ENCODE measurements at places on chromosomes 7 and 10.
A peak's percentile ranks its signal among the peaks of the same experiment; 100 is the strongest.

DNA sequence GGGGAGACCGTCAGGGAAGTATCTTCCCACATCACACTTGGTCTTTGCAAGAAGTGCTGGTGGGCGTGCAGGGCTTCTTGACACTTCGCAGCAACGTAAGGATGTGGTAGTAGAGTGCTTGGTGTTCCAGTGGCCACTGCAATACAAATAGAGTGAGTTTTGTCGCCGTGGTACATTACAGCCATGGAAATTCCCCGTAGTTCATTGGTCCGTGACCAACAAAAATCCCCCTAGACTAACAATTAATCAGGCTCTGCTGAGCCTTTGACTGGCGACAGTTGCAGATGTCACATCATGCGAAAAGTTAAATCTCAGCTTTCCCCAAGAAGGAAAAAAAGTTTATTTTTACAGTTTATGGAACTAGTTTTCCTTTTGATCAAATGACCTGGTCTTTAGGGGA is 134.7 kb downstream of the MGMT start:
- DNase-seq: no peak

DNA sequence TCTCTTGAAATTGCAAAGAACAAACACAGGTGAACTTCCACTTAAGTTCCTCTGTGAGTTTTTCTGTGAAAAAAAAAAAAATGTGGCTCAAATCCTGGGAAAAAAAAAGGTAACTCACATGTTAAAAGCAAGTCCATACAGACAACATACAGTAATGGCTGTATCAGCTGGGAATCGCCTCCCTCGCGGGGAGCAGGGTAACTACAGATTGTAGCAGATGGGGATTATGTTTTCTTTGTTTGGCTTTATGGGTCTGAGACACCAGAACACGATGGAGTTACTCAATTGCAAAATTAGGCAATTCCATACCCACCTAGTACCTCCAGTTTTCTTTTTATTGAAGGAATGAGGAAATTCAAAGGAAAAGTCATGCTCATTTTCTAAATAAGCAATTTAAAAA is 42.3 kb downstream of the FEZF1 start:
- no peak for DNase-seq

- DNase-seq: peak; percentile 51
Measured at GRCh38 chr7:38411404-38411803, 138.0 kb upstream of the TARP start.

GRCh38 chr7:48466713-48467112 is 295.5 kb downstream of the ABCA13 start:
- DNase-seq: no peak

DNA sequence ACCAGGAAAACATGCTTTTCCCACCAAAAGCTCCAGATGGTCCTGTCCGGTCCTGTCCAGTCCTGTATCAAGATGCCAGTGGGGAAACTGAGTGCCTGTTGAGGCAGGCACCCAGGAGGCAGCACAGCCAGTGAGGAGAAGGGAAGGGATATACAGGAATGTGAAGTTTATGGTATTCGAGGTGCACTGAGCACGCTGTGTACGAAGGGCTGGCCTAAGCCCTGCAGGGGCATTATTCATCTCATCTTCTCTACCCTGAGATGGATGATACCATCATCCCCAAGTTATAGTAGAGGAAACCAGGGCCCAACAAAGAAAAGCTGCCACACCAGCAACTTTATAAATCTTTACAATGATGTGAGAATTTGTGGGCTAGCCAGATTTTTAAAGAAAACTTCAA is 23.4 kb upstream of the FXYD4 start:
- DNase-seq: no peak

GRCh38 chr10:95544783-95545500 is 16.2 kb downstream of the SORBS1 start:
- no peak for DNase-seq

DNA sequence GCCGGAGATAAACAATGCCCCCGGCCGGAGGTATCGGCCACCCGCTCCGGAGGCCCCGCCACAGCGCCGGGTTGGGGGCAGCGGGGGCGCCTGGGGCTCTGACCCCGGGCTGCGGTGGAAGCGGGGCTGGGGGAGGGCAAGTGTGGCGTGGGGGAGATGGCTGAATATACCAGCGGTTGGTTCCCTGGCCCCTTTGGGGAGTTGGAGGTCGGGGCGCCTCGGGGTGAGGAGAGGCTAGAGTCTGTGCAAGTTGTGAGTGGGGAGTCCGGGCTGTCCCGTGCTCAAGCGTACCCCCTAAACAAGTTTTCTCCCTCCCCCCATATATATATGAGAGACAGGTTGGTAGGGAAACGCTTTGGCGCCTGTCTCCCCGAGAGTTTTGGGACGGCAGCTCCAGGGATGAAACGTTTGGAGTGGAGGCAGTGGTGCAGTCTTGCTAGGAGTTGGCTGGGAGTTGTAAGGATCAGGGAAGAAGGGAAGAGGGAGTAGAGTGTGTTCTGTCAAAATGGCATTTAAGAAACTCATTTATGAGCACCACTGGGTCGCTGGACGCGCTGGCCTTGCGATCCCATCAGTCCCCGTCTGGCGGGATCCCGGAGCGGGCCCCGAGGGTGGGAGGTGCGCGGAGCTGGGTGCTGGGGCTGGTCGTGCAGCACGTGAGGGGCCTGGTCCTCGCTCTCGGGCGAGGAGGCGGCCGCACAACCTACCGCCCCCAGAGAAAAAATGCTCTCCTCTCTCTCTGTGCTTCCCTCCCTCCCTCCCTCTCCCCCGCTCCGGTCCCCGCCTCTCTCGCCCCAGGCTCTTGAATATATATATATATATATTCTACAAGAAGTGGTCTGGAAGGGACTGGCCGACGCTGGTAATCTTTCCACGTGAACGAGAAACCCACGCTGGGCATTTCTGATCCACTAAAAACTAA is 1.1 kb downstream of the TET1 start:
- peak; percentile 64 for DNase-seq

DNA sequence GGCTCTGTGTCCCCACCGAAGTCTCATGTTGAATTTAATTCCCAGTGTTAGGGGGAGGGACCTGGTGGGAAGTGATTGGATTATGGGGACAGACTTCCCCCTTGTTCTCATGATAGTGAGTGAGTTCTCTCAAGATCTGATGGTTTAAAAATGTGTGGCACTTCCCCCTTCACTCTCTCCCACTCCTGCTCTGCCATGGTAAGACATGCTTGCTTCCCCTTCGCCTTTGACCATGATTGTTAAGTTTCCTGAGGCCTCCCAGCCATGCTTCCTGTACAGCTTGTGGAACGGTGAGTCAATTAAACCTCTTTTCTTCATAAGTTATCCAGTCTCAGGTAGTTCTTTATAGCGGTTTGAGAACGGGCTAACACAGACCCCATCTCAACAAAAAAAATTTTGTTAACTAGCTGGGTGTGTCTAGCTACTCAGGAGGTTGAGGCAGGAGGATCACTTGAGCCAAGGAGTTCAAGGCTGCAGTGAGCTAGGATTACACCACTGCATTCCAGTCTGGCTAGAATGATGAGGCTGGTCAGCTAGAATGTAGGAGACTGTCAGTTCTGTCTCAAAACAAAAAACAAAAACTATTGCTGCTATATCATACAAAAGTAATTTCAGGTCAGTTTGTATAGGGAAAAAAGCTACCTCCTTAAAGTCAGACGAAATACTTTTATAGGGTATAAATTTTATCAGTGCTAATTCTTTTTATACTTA is 57.7 kb downstream of the ATAD1 start:
- DNase-seq: peak; percentile 42

DNA sequence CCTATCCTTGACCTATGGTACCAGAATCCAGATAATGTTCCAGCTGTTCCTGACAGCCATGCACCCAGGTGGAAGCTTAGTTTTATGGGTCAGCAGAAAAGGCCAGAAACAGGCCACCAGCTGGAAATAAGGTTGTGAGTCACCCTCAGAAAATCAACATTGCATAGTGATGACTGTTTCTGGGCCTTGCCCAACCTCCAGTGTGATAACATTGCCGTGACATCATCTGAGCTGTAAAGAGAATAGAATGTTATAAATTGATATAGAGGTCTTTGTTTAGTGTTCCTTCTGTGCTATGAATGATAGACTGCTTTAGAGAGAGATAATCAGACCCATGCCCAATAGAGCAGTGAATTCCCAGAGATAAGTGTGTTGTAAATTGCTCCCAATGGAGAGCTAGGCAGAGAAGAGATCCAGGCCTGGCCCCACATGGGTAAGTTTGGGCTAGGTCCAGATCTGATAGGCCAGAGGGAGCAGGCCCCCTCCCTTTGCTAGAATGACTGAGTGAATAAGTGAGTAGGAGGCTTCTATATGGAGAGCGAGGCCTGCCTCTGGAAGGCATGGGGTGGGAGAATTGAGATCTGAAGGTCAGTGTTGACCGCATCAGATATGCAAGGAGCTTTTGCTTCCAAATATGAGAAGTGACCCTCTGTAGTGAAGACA is 14.2 kb upstream of the HPS1 start:
- peak; percentile 99 for DNase-seq

- no peak for DNase-seq
Measured at GRCh38 chr7:44736896-44737295, 11.8 kb upstream of the ZMIZ2 start.

All from OCI-M1 (cell line).